ENCODE measurements at places on chromosomes 3 and 15.

DNA sequence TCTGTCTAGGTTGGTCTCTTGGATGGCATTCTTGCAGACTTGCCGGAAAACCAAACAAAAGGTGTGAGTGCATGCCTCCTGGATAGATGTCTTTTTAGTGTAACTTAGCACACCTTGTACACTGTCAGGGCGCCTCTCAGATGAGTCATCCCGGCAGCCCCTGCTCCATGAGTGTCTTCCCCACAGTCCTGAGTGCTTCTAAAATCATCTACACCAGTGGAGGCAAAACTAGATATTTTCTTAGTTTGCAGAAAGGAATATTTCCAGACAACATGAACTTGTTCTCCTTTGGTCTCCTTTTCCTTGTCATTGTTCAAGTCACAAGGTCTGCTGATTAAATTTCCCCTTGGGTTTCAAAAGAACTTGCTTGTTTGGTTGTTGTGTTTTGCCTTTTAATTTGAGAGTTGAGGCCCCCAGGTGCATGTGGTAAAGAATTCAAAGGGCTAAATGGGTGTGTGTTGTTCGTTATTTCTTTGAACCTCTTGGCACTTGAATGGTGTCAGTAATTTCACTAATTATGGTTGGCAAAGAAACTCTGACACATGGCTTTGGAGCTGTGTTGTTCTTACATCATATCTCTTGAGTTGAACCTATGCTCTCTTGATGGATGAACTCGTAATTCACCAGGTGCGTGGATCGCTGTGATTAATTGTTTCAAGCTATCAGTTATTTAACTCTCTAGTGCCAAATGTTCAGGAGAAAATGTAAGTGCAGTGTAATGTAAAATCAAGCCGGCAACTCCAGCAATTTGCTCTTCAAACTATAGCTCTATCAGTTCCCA is 98.2 kb downstream of the IGF1R start:
- DNase-seq: no peak

GRCh38 chr3:63872135-63872924 is 8.7 kb downstream of the ATXN7 start:
- no peak for DNase-seq

GRCh38 chr3:82080261-82080660 is 318.8 kb upstream of the GBE1 start:
- no peak for DNase-seq

DNA sequence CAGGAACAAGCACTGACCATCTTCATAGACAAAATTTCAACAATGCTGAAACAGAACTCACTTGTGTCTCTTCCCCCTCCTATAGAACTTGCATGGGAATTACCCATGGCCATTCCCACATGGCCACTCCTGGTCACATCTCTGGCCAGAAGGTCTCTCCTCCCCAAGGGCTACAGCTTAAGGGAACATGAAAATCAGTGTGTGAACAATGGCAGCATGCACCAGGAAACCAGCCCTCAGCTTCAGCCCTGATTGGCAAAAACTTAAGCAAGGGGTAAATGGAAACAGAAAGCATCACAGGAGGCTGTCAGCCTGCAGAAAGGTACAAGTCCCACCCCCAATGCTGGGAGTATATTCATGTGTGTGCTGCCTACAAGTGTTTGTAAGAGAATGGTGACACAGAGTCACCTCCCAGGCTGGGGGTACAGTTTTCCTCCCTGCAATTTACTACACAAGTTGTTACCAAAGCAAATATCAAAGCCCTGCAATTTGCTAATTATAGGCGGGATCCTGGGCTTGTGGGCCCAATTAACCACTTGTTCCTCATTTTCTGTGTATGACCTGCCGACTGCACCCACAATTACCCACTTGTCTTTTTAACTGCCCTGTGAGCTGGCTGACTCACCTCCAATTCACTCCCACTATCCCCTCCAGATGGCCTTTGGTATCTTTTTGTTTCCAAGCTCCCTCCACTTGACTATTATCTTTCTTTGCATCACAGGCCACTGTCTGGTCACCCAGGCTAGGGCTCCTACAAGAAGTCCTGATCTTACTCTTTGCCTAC is 84.4 kb upstream of the HES1 start:
- DNase-seq: peak; percentile 59

Data from NCI-H1436 treated with DMSO at 0.1 percent for 48 hours (cell line).